Activated naive CD4-positive, alpha-beta T cell treated with Interleukin-2 at 50 U/mL for 16 hours (primary cell): ENCODE measurements at places on chromosomes 2 and 18.

DNA sequence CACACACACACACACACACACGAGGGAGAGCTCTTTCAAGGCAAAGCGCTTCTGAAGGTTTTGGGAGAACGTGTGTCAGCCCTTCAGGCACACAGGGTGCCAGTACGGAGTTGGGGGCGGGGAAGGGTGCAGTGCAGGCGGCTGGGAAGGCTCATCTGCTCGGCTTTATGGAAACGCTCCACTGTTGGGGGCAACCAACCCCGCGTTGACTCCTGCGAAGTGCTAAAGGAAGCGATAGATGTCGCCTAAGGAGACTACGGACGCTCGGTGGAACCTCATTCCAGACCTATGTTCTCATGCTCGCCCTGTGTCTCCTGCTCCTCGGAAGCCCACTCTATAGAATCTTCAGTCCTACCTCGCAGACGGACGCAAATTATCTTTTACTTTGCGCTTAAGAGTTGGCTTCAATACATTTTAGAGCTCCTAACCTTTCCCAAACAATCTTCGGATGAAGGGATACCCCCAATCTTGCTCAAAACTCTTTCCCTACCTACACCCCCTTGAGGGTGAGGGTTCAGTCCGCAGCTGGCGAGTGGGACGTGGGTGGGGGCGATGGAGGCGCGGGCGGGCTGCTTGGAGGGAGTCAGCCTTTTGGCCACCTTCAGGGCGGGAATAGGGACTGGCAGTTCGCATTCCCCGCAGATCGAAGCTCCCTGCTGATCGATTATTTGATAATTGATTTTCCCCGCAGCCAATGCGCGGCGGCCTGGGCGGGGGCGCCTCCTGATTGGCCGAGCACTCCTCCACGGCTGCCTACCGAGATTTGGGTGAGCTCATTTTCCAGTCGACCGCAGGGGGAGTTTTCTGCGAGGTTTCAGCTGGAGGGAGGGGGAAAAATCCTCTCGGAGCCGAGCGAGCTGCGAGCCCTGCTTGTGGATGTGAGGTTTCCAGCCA lies 1.9 kb upstream of the MEIS1 start:
- no peak for DNase-seq

DNA sequence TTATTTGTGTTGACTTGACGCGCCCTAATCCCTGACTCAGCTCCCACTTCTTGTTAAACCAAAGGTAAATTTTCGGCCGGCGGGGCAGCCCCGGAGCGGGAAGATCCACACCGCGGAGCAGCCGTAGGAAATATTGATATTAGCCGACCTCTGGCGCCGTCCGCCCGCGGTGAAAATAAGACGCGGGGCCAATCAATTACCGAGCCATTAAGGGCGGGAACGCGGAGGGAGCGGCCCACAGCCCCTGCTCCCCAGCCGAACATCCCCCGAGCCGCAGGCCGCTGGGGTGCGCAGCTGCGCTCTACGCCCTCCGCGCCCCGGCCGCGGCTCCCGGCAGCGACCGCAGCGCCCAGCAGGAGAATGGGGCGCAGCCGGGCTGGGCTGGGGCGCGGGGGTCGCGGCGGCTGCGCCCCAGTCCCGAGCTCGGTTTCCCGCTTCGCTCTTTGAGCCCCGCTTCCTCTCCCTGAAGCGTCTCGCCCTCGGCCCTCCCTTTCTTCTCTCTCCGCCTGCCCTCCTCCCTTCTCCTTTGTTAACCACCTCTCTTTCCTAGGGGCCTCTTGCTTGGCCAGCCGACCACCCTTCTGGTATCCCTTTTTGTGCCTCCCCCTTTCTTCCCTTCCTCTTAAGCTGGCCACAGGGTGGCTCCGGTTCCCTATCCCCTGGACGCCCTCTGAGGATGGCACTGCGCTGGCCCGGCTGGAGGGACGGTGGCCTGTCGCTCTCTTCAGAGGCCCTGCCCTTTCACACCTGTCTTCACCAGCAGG lies 40.9 kb downstream of the CELF4 start:
- no peak for DNase-seq

DNA sequence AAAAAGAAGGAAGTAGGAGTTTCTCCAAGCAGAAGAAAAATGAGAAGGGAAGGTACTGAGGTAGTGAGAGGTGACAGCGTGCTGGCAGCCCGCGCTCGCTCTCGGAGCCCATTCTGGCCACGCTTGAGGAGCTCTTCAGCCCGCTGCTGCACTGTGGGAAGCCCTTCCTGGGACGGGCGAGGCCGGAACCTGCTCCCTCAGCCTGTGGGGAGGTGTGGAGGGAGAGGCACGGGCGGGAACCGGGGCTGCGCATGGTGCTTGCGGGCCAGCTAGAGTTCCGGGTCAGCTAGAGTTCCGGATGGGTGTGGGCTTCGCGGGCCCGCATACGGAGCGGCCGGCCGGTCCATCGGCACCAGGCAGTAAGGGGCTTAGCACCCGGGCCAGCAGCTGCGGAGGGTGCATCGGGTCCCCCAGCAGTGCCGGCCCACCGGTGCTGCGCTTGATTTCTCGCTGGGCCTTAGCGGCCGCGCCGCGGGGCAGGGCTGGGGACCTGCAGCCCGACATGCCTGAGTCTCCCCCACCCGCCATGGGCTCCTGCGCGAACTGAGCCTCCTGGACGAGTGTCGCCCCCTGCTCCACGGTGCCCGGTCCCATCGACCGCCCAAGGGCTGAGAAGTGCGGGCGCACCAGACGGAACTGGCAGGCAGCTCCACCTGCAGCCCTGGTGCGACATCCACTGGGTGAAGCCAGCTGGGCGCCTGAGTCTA lies 11.1 kb upstream of the CYS1 start:
- peak; percentile 30 for DNase-seq

DNA sequence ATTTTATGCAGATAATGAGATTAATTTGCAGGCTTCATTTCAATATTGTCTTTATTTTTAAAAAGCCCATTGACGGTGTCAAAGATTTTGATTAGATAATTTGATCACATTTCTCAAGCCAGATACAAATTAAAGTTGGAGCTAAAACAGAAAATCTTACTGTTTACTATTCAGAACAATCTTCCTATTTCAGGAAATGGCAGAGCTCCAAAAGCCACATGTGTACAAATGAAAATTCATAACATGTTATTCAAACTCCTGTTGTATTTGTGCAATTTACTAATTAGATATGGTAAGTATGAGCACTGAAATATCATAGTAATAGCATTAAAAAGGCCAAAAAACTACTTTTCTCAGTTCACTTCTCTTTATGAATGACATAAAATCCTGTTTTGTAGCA lies 682.9 kb downstream of the KCNJ3 start:
- no peak for DNase-seq

GRCh38 chr2:79723830-79724229 lies 211.0 kb downstream of the CTNNA2 start:
- no peak for DNase-seq

- DNase-seq: no peak
Measured at GRCh38 chr2:174779361-174779928, 15.2 kb upstream of the CHRNA1 start.

DNA sequence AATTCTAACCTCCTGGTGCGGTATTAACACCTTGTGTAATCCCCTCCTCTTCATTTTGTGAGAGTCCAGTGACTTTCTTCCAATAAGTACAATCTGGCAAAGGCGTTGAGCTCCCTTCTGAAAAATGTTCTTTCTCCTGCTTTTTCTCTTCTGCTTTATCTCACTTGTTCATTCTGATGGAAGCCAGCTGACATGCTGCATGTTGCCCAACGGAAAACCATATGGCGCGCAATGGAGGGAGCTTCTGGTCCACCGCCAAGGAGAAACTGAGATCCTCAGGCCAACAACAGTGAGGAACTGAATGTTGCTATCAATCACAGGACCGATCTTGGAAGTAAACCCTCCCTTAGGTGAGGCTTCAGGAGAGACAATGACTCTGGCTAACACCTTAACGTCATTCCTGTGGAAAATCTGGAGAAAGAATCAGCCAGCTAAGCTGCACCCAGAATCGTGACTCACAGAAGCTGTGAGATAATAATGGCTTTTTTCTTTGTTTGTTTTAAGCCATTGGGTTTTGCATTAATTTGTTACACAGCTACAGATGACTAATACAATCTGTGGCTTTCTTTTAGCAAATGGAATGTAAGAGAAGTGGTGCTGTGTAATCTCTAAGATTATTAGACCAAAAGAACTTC lies 1323.9 kb upstream of the DDX18 start:
- no peak for DNase-seq

DNA sequence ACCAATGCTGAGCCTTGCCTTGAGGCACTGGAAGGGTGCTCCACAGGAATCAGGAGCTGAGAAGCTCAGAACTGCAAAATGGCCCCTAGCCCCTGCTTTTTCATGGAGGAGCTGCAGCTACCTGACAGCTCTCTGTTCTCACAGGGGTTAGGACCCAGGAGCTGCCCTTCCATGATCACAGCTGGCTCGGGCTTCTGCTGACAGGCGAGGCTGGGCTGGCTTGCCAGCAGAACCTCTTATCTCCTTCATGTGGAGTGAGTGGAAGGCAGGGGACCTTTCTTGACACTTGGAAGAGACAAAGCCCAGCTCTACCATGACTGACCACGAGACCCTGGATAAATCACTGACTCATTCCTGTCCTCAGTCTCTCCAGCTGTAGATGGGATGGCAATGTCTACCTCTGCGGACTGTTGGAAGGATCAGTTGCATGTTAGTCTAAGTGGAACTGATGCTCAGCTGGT lies 113.4 kb downstream of the CAPN13 start:
- no peak for DNase-seq
